Activated CD8-positive, alpha-beta T cell treated with anti-CD3 and anti-CD28 coated beads for 36 hours (primary cell): ENCODE measurements at places on chromosomes 5 and 9. TPM values are rescaled to one million over a fixed set of nuclear protein-coding genes. Genes with fewer than 3 reads are reported as not detected.

Gene MPDZ
- total RNA-seq, result not detected

Gene TNFSF8
- 21.7 TPM for total RNA-seq

GRCh38 chr5:1374030-1374678, 29.3 kb upstream of the CLPTM1L start:
- no peak for DNase-seq
- H3K27ac ChIP-seq, result no peak overlapping the region
- H3K27me3 ChIP-seq, result no peaks in the 10 kb centered on the region
- H3K4me3 ChIP-seq, result no peak overlapping the region
- H3K36me3 ChIP-seq, result no peaks in the 10 kb centered on the region

DNA sequence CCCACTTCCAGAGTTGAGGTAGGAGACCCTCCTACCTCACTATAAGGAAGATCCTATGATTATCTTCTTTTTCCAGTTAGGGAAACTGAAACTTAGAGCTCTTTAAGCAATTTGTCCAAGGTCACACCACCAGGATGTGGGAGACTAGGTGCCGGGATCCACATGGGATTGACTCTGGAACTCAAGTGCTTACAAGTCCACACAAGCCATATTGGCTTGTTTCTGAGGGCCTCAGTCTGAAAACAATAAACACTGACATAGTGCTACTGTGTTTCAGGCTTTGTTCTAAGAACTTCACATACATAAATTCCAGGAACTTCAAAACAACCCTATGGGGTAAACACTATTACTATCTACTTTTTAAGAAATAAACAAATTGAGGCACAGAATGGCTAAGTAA, 481.3 kb downstream of the ZSWIM6 start:
- no peaks in the 10 kb centered on the region for H3K4me1 ChIP-seq
- no peaks in the 10 kb centered on the region for H3K36me3 ChIP-seq
- H3K27me3 ChIP-seq, result peaks cover 9% of the 10 kb centered on the region
- no peak overlapping the region for H3K4me3 ChIP-seq
- no peak for DNase-seq

GRCh38 chr5:93993161-93993560, 251.8 kb upstream of the POU5F2 start:
- H3K27ac ChIP-seq, result no peak overlapping the region
- peaks cover 22% of the 10 kb centered on the region for H3K4me1 ChIP-seq
- H3K36me3 ChIP-seq, result peaks cover 7% of the 10 kb centered on the region
- no peak for DNase-seq

GRCh38 chr9:9257999-9258498, 1354.8 kb downstream of the PTPRD start:
- H3K27me3 ChIP-seq, result no peaks in the 10 kb centered on the region
- no peaks in the 10 kb centered on the region for H3K4me1 ChIP-seq
- H3K4me3 ChIP-seq, result no peak overlapping the region
- no peak for DNase-seq
- H3K27ac ChIP-seq, result no peak overlapping the region
